Epithelial cell of esophagus (primary cell): ENCODE measurements at places on chromosomes 12 and 14.

DNA sequence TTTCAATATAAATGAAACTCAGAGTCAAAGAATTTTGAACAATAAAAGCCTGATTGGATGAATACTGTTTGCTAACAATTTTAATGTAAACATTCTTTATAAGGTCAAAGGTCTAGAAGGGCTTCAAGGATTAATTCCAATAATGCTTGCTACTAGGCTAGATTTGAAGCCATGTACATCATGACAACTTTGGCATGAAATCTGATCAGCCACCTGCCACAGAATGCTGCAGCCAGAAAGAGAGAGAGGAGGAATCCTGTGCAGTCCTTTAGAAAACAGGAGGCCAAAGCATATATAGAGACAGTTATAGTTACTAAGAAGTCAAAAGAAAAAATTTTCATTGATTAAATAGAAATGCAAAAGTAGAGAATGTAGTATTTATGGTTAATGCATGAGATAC lies 47.1 kb downstream of the ABCD2 start:
- no peak for DNase-seq

- DNase-seq = peak; percentile 28
Measured at GRCh38 chr14:103713304-103714062, 1.8 kb downstream of the XRCC3 start.

DNA sequence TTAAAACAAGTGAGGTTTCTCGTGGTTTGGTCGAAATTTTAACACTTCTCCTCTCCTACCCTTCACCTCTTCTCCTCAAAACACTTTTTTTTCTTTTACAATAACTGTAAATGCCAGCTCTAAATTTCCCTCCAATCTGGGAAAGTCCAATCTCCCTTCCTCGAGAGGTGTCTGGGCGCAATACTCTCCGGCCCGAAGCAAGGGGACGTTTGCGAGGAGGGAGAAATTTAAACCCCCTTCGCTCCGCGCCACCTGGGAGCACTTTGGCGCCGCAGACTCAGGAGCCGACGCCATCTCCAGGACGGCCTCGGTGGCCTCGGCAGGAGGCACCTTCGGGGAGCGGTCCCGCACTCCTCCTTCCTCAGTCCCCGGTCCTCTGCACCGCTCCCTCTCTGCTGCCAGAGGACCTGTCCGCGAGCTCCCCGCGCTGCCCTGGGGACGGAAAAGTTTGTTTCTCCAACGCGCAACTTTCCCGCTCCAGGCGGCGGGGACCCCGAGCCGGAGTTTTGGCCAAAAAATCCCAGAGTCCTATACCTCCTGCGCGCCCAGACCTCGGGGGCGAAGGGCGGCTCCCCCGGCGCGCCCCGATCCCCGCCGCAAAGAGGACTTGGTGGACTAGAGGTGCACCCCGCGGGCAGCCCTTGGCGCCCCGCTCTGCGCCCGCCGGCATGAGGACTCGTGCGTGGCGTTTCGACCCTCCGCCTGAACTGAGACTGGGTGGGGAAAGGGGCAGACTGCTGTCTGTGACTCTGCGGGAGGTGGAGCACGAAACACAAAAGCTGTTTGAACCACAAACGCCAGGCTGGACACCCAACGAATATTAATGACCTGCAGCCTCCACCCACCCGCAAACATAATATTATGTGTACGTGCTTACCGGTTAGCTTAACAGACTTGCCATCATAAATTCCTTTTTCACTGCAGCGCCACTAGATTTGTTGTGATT lies 95.2 kb upstream of the HMGA2 start:
- peak; percentile 58 for DNase-seq

DNA sequence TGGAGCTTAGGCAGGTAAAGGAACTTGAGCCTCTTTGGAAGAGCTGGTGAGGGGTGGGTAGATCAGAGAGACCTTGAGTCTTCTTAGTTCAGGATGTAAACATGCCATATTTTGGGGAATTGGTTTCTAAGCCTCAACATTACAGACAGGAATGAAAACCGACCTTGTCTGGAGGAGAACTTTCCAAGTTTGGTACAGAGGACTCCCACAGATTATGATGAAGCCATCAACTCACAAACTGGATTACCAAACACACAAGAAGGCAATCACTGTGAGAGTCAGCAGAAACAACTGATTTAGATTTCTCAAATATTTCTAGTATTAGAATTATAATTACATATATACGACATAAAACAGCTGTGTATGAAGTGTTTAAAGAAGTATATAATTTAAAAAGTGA lies 22.3 kb upstream of the AMN1 start:
- peak; percentile 25 for DNase-seq

GRCh38 chr12:5780536-5780935 lies 164.5 kb downstream of the ANO2 start:
- DNase-seq = no peak

DNA sequence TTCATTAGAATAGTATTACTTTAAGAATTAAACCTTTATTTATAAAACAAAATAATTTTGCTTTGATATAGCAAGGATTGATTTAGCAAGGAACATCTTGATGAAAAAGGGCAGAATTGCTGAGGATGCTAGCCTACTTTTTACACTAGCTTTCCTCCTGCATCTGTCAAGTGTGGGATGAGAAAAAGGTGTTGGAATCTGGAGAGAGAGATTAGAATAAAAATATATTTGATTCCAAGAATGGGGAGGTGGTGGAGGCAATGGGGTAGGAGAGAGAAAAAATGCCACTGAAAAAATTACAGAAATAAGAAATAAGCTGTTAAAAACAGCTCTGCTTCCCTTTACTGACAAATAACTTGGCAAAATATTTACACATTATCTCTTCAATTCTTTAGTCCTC lies 98.9 kb downstream of the NUMB start:
- no peak for DNase-seq

DNA sequence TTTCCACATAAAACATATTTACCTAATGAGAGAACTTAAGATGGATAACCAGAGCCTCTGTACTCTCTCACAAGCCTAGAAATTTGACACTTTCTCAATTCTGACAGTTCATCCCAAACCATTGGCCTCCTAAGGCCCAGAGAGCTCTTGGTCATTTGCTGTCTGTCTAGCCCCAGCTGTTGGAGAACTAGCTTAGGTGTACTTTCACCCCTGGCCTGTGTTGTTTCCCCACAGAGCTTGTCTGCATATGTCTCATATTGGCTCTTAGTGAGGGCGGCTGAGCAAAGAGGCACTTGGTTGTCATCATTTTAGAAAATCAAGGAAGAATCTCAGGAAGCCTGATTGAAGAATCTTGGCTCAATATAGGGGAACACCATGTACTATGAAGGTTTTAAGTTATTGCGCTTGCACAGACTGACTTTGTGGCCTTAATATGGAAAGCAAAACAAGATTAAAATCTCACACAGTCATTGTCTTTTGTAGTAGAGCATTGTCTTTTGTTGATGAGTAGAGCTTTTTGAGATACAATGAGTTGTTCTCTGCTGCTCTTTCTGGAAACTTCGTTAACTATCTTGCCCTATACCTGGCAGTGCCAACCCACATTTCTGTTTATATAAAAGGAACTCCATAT lies 324.6 kb downstream of the RAD51B start:
- no peak for DNase-seq

DNA sequence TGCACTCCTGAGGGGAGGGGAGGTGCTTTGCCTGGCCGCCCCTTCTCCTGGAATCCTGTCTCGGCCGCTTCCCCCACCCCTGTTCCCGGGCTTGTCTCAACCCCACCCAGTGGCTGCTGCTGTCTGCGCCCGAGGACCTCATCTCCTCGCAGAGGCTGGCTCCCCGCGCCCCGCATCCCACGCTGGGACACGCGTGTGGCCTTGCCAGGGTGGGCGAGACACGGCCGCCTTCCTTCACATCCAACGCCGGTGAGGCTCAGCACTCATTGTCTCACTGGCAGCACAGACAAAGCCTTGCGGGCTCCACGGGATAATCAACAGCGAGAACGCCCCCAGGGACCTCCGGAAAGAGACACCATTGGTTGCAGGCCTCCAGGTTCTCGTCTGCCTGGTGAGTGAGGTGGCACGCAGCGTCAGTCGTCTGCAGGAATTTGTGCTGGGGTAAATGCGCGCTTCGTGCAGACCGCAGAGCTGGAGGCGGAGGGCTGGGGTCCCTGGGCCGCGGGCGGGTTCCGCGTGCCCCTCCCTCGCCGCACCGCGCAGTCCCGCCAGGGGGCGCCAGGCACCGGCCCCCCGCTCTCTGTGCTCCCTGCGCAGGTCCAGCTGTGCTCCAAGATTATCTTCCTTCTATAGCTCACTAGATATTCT lies 26.8 kb downstream of the CCDC177 start:
- no peak for DNase-seq

DNA sequence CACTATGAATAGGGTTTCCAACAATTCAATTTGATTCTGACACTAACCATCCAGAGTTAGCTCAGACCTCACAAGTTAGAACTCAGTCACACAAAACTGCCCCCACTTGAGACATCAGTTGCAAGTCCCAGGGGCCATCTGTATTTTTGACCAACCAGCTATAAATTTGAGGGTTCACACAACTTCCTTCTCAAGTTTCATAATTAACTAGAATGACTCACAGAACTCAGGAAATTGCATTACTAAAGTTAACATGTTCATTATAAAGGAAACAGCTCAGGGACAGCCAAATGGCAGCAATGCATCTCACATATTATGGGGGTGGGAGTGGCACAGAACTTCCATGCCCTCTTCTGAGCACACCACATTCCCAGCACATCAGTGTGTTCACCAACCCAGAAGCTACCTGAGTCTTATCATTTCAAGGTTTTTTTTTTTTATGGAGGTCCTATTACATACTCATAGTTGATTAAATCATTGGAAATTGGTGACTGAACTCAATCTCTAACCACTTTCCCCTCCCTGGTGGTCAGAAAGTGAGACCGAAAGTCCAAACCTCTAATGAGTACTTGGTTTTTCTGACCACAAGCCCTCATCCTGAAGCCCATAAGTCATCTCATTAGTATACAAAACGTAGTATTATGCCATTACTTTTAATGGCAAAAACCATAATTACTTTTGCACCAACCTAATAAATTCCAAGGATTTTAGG lies 1721.5 kb upstream of the SEL1L start:
- peak; percentile 18 for DNase-seq

DNA sequence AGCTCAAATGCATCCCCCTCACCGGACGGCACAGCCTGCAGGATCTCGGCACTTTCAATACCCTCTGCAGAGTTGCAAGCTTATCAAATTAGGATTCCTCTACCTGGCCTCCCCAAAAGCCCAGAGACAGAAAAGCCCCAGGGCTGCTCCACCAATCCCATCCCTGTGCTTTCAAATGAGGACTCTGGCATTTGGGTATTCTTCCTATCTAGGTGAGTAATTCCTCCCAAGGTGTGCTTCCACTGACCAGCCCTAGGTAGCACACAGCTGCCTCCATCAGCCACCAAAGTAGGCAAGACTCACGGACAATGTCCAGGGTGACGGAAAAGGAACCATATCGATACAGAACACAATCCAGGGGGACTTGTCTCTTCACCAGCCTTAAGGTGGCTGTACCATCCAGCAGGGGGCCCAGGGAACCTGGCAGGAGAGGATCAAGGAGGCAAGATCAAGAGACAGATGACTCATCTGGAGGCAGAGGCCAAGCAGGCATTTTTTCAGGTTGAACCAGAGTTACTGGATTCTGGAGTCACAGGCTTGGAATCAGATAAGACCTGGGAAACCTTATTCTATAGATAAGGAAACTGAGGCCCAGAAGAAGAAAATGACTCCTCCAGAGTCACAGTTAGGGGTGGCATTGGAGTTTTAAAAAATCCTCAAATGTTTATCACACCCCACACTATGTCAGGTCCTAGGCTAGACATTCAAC lies 9.9 kb downstream of the PMEL start:
- peak; percentile 95 for DNase-seq

- no peak for DNase-seq
Measured at GRCh38 chr14:99436247-99437180, 44.1 kb downstream of the SETD3 start.

DNA sequence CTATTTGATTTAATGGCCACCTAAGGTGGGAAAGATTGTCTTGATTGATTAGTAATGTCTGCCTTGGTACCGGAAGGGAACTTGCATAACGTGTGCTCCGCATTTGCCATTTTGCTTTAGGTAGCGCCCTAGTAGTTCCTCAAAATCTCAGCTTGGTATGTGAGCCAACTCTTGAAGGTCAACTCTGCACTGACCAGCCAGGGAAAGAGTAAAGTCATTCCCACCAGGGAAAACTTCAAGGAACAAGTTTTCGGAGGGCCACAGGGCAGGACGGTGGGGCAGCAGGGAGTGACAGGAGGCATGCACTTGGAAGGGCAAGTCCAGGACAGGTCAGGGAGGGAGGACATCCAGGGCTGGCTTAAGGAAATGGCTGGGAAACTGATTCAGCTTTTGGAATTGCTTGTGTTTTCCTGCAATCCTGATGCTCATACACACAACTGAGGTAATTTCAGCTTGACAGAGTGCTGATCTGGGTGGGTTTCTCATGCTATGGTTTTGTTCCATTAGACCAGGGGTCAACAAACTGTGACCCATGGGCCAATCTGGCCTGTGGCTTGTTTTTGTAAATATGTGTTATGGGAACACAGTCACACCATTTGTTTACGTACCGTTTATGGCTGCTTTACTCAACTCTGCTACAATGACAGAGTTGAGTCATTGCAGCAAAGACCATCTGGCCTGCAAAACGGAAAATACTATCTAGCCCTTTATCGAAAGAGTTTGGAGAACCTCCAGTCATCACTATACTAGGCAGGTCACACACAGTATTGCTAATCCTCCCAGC lies 184.5 kb downstream of the RBM19 start:
- DNase-seq = no peak

- DNase-seq = peak; percentile 19
Measured at GRCh38 chr14:64478634-64479250, 13.4 kb downstream of the AKAP5 start.

GRCh38 chr12:1869145-1869544 lies 48.8 kb downstream of the LRTM2 start:
- DNase-seq = no peak

GRCh38 chr12:80157645-80158044 lies 58.3 kb downstream of the OTOGL start:
- no peak for DNase-seq

GRCh38 chr12:121295116-121295745 lies 1.3 kb downstream of the CAMKK2 start:
- peak; percentile 20 for DNase-seq

DNA sequence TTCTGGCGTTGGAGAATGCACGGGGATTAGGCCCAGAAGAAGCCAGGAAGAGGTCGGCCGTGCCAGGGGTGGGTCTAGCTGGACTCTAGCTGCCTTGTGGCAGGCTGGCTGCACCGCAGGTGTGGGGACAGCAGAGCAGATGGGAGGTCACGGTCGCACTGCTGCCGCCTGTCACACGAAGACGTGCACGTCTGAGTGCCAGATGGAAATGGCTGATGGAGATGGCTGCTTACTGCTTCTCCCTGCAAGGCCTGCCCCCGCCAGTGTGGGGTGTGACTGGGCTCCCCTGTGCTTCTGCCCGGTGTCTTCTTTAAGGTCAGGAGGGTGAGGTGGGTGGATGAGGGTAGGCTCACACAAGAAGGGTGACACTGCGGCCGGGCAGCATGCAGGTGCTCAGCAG lies 79.0 kb downstream of the MOK start:
- no peak for DNase-seq

DNA sequence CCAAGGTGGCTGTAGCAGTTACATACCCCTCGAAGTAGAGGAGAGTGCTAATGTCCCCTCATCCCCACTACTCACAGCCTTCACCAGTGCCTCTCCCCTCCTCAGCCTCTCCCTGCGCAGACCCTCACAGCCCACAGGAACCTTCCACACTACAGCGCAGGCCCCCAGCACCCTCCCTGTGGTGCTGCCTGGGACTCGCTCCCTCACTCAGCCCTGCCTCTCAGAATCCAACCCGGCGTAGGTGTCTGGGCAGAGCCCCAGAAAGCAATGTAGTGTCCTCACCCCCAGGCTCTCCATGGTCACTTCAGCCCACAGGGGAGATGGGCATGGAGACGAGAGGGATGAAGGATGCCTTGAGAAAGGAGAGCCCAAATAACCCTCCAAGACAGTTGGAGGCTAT lies 10.9 kb upstream of the ZNF740 start:
- no peak for DNase-seq
